ENCODE measurements at places on chromosomes 2 and 18.

- DNase-seq: no peak
Observed at GRCh38 chr18:63158676-63159291, 160.8 kb downstream of the BCL2 start.

DNA sequence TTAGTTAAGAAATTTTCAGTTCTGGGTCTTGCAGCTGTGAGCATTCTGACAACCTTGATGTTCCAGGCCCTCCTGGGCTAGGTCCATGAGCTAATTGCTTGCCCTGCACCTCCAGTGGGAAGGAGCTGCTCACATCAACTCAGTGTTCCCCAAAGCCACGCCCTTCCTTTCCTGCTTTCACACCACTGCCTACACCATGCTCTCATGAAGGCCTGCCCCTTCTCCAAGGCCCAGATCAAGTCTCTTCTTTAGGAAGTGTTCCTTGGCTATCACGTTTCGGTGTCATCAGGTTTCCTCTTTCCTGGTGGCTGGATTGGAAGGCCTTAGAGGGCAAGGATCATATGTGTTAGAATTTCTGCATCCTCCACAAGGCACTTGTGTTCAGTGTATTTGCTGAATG is 18.8 kb downstream of the TMEM127 start:
- DNase-seq: no peak

GRCh38 chr2:72847534-72848315 is 21.9 kb upstream of the EXOC6B start:
- DNase-seq: no peak

DNA sequence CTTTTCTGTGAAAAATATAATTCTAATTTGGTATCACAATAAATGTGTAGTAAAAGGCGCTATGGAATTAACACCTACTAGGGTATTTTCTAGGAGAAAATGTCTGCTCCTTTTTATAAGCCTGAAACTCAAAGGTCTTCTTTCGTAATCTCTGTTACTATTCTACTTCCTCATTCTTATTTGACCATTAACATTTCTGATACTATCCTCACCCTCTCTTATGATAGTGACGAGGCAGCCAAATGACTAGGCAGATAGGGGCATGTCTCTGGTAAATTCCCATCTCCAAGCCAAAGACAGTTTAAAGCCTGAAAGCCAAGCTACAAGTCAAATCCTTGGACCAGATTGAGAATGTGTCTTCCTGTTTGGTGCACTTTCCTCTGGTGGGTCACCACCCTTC is 251.7 kb downstream of the LRRTM4 start:
- DNase-seq: peak; percentile 43

DNA sequence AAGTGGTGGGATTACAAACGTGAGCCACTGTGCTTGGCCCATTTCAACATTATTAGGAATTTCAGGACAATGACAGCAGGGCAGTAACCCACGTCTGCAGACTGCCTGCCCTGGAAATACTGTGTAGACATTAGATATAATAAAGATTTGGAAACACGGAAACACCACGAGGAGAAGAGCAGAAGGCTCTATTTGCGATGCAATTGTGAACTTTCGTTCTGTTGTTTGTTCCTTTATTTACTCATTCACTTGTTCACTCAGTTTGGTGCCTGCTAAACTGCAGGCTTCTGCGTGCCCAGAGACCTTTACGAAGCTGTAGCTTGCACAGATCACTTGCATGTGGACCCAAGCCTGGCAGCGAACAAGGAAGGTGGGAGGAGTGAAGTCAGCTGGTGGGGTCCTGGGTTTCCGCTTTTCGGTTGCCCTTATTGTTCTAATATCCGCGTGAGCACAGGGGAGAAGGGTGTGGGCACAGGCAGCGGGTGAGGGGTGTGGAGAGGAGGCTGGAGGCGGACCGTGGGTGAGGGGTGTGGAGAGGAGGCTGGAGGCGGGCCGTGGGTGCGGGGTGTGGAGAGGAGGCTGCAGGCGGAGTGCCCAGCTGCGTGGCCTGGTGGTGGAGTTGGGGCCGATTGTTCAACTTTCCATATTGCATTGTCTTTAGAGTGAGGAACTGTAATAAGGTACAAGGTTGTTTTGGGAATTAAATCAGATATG is 3.4 kb downstream of the COLEC11 start:
- DNase-seq: peak; percentile 75

- no peak for DNase-seq
Observed at GRCh38 chr2:103789381-103790095, 1027.7 kb downstream of the TMEM182 start.

- DNase-seq: no peak
Observed at GRCh38 chr2:100185105-100185504, 42.7 kb upstream of the AFF3 start.

DNA sequence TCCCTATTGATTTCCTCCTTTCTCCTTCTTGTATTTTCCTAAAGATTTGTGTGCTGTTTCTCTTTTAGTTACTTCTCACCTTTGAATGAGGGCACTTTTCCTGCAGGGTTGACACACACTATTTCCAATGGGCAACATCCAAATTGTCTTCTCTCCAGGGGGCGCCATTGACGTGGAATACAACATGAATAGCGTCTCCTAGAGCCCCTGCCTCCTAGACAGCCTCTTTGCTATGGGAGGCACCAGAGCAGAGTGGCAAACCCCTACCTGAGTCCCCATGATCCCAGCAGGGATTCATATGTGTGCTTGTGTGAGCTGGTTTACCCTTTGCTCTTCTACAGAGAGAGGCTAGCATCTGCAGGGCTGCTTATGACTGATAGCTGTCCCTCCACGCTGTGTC is 61.3 kb upstream of the ITSN2 start:
- peak; percentile 74 for DNase-seq

- no peak for DNase-seq
Observed at GRCh38 chr2:9419541-9419940, 3.8 kb downstream of the ITGB1BP1 start.
